Activated CD4-positive, alpha-beta T cell treated with anti-CD3 and anti-CD28 coated beads, Interleukin-2, amount 10 ng/mL, durations not matched to agents 7 days and 5 days (primary cell): ENCODE measurements at places on chromosomes 3 and 15. TPM values are rescaled to one million over a fixed set of nuclear protein-coding genes. Genes with fewer than 3 reads are reported as not detected.

TMEM207 gene
- not detected for total RNA-seq

TM4SF4 gene
- total RNA-seq: not detected

MELTF gene
- total RNA-seq: 4.8 TPM

DNA sequence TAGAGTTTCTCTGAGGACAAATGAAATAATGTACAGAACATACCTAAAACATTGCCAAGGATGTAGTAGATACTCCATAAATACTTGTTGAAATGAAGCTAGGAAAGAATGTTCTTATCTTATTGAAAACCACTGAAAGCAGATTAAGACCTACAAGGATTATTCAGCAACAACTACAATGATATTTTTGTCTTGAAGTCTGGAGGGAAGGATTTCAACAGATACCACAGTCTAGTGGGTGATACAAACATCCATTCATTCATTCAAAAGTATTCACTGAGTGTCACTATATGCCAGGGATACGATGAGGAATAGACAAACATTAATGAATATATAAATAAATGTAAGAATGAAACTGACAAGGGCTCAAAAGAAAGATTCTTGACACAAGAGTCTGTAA, 74.7 kb upstream of the THBS1 start:
- no peak for DNase-seq
- no peaks in the 10 kb centered on the region for H3K36me3 ChIP-seq
- no peak overlapping the region for H3K27ac ChIP-seq
- no peak overlapping the region for H3K4me3 ChIP-seq
- peaks cover 5% of the 10 kb centered on the region for H3K27me3 ChIP-seq
